Neuronal stem cell (in vitro differentiated cells): ENCODE measurements at places on chromosomes 6 and 20.

DNA sequence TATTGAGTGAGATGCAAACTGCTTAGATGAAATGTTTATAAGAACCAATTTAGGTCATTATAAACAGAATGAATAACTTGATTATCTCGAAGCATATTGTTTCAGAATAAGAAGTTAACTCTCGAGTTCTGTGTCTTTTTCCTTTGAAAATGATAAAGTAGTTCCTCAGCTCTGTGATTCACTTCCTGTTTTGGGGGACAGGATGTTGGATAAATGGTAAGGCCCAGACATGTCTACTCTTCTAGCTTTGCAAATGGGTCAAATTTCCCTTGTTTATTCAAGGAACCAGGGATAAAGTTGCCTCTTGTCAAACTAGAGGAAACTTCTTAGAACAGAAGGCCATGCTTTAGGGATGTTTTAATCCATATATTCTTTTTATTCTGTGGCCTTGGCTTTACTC, 246.9 kb downstream of the SOX4 start:
- no peak for DNase-seq

DNA sequence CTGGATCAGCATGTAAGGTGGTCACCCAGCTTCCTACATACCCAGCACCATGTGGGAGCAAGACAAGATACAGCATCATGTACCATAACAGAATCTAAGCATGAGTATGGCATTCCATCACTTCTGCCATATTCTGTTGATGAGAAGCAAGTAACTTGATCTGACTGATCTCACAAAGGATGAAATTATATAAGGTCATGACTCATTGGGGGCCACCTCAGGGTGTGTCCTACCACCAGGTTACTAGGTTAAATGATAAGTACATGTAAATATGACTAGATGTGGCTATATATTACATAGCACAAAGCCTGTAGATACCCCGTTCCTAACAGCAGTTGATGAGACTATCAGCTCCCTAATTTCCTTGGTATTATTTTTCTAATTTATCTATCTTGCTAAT, 213.1 kb downstream of the DOK5 start:
- no peak for DNase-seq

- DNase-seq: no peak
These were observed 181.8 kb upstream of the PDE10A start for GRCh38 chr6:165844801-165845364.

GRCh38 chr6:85129881-85130280, 320.0 kb upstream of the NT5E start:
- DNase-seq: no peak

- DNase-seq: peak; percentile 21
These were observed 8.0 kb upstream of the SLC17A3 start for GRCh38 chr6:25882051-25882496.

DNA sequence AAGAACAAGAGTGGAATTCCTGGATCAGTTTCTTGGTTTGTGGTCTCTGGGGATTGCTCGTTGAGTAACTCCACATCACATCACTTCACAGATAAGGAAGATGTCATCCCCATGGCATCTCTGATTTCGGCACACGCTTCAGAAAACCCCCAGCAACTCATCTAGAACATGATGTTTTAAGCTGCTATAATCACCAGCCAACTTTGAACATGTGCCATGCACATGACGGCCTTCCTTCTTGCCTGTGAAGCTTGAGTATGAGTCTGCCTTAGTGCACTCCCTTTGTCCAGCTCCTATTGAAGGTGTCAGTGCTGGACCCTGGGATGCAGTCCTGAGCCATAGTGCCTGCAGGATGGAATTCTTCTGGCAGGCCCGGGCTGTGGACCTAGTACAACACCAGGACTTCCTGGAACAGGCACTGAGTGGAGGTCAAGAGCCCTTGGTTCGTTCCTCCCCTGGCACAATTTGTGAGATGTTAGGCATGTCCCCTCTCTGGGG, 231.5 kb upstream of the SUPT3H start:
- DNase-seq: no peak

DNA sequence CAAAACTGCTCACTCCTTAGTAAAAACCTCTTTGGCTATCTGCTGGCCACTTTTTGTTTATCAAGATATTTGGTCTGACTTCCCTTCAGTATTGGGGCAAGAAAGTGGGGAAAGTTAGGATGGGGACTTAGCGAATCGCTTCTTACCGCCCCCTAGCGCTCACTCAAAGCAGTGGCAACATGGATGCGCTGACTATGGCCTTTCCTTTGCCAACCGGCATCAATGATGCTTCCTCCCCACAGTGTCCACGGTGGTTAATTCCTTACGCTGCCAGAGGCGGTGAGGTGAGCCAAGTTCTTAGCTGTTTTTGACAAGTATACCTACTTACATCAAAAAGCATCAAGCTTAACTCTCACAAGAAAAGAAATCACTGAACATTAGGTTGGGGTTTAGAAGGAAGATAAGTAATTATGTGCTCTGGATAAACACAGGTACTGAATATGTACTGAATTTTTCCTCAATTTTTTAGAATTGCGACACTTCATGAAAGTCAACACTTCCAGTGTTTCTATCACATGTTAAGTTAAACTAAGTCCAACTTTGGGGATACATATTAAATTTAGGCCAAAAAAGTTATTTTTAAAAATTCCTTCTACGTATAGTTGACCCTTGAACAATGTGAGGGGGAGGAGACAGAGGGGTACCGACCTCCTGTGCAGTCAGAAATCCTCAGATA, 86.7 kb downstream of the GMDS start:
- DNase-seq: peak; percentile 56

DNA sequence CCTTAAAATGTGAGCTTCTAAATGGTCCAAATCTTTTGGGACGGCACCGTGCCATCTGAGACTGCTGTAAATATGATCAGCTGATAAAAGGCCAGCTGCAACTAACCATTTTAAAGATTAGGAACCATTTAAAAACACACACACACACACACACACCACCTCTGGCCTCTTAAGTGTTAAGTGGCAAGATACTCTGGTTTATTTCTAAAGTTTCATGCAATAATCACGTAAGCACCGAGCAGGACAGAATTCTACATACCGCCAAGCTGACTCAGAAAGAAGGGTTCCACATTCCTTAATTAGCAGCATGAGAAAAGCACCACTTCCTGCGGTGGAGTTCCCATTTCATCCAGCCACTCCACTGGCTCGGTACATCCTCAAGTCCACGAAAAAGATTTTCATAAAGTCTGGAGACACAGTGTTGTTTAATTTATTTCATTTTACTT, 17.8 kb upstream of the ZNF217 start:
- DNase-seq: no peak

- no peak for DNase-seq
These were observed 561.3 kb upstream of the JAG1 start for GRCh38 chr20:11235058-11235457.

- DNase-seq: no peak
These were observed 28.5 kb upstream of the GFOD1 start for GRCh38 chr6:13515912-13516311.

DNA sequence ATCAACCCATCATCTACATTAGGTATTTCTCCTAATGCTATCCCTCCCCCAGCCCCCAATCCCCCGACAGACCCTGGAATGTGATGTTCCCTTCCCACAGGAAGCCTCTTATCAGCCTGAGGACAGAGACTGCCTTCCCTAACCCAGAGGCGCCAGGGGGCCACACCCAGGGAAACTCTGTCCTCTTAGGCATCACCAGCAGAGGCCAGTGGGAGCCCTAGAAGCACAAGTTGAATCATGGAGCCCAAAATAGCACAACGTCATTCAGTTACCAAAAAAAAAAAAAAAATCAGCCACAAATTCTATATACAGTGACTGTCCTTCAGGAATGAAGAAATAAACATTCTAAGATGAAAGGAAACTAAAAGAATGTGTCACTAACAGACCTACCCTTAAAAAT, 625.7 kb downstream of the TFAP2A start:
- no peak for DNase-seq
